ENCODE measurements at places on chromosomes 7 and 10.

DNA sequence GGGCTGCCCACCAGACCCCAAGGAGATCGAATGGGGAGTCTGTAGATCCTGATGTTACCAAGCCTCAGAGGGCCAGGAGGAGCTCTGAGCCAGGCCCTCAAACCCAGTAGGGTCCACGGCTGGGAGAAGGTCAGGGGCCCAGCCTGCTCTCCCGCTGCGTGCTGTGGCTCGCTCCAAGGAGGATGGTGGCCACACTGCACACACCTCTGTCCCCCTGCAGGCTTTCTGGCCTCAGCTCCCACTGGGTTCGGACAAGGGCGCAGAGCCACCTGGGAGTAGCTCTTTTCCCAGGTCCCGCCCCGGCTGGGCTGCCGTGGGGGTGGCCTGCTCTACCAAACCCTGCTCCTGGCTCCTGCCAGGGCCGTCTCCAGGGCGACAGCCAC, 175.8 kb downstream of the ZNF248 start:
- no peak for DNase-seq

DNA sequence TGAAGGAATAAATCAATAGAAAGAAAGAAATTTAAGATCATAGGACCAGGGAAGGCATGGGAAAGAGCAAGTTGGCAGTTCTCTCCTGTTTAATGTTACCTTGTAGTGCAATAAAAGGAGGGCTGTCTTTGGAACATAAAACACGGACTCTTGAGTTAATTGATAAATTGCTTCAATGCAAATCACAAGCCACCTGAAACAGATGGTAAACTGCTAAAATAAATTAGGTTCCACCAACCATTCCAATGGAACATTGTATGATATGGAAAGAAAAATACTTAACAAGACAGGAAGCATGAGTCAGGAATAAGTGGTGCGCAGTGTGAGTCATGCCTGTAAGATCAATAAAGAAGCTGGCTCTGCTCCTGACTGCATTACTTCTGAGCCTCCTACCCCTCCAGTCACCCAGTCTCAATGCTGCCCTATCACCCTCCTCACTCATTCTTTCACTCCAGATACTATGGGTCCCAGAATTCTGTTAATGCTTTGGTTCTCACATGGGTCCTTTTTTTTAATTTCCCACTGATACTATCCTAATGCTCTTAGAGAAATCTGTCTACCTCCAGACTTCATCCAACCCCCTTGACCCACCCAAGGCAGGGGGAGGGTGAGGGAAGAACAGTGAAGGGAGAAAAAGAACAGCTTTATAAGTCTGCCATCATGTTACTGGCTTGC, 78.9 kb downstream of the LRRC17 start:
- DNase-seq: no peak

GRCh38 chr10:88152728-88153133, 289.3 kb downstream of the PTEN start:
- DNase-seq: peak; percentile 63

DNA sequence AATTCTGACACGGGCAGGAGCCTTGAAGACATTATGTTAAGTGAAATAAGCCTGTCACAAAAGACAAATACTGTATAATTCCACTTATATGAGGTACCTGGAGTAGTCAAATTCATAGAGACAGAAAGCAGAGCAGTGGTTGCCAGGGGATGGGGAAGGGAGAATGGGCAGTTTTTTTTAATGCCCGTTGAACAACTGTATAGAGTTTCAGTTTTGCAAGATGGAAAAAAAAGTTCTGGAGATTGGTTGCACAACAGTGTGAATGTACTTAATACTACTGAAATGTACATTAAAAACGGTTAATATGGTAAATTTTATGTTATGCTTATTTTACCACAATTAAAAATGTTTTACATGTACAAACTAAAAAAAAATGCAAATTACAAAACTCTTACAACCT, 63.6 kb upstream of the EFCAB10 start:
- DNase-seq: no peak

GRCh38 chr10:19250546-19250945, 201.9 kb downstream of the MALRD1 start:
- DNase-seq: no peak

DNA sequence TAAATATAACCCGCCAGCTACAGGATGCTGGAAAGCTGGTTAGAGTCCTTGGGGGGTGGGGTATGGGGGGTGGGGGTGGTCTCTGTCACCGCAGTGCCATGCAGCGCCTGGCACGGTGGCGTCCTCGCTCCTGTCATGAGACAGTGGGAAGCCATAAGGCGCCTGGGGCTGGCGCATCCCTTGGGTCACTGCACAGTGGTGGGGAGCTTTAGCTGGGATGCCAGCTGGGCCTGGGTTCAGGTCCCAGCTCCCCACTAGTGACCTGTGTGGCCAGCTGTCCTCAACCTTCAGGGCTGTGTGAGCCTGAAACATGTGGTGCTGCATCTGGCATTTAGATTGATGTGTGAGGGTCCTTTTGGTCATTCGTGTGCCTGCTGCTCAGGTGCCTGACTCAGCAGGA, 93.9 kb downstream of the BMS1 start:
- DNase-seq: no peak

DNA sequence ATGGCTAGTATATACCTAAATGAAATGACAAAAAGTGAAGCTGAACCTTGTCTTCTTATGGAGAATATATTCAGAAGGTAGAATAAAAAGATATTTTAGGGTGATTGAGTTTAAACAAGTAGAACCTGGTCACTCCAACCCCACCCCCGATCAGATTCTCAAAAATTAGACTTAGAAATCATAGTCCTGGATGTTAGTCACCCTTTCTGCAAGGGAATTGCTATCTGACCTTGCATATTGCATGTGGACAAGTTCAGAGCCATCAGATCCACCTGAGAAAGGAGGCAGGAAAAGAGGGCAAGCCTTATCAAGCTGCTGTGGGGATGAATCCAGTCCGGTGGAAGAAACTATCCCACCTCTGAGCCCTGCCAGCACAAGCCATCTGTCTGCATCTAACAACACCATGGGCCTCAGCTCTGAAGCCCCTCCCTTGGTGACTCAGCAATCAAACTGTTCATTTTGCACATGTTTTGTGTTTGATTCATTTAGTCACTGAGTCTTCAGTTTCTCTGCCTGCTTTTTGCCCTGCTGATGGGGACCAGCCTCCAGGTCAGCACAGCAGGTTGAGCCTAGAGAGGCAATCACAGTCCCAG, 727.3 kb downstream of the AUTS2 start:
- no peak for DNase-seq

DNA sequence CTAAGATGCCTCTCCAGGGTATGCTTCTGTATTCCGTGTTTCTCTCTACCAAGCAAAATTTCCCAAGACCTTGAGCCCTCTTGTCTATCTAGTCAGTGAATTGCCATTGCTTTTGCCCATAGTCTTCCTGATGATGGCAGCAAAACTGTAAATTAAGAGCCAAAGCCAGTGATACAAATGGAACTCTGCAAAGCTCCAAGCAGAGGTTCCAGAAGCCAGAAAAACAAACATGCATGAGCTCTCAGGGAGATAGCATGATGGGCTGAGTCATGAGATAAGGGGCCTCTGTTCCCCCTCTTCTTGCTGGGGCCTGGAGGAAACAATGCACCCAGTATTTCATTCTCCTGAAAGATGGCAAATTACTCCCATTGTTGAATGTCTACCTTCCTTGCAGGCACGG, 24.7 kb downstream of the LSMEM1 start:
- no peak for DNase-seq
